ENCODE measurements at places on chromosomes 7 and 10.

DNA sequence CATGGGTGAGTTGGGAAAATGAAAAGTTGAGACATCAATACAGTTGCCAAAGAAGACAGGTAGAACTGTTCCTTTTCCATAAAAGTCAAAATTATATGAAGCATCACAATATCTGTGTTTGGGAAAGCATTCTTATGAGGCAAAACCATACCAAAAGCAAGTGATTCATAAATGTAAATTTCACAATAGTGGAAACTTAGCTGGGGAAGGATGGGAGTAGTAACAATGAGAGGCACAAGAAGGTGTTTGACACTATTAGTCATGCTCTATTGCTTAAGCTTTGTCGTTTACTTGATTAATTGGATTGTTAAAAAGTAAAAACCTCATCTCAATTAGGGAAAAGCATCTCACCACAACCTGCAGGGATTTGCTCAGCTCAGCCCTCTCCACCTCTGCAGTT is 240.2 kb downstream of the C7orf25 start:
- no peak for DNase-seq

DNA sequence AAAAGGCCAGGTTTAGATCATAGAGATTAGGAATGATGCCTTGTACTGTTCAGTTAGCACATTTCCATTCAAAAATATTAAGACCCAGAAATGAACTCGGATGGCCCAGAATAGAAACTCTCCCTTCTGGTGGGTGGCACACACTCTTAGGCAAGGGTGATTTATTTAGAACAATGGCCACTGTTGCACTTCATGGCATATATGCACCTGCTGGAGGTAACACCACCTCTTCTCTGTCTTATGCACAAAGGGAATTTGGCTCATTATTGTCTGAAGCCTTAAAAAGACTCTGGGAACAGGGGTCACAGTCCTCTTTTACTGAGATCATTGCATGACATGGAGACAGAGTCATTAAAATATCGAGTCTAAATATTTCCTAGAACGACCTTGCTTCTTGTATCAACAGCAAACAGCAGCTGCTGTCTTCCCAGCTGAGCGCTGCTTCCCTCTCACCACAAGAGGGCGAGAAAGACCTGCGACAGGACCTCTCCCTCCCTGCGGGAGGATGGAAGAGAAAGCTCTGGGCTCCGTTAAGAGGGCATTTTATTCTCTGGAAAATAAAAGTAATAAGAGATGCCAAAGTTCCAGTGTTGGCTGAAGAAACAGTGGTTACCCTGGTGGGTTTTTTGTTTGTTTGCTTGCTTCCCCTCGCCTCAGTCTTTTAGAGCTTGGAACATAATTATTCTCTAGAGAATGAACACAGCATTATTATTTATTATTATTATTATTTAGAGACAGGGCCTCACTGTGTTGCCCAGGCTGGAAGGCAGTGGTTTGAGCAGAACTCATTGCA is 13.5 kb upstream of the BAMBI start:
- DNase-seq = peak; percentile 85

DNA sequence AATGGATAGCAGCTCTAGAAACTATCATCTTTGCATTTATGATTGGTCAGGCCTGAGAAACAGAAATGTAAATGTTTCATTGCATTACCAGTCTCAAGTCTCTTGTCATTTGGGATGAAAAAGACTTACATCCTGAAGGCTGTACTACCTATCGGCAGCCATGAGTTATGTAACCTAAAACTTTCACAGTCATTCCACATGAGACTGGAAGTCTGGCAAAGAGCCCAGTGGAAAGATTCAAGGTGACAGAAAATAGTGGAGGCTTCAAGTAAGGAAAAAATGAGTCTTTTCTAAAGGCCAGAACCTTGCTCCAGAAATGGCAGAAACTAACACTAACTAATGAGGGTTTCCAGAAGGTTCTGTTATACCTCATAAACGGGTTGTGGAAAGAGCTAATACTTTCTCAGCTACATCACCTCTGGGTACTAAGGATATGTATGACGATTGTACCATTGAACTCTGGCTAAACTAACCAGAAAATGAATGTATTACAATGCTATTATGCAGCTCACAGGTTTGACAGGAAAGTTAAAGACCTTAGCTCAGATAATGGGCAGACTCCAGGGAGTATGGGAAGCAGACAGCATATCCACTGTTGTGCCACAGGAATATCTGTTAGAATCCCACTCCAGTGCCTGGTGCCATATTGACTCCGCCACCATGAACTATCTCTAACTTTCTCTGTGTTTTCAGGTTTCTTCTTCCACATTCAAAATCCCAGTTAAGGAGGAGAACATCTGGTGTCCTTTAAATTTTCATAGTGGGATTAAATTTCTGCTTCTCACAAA is 41.7 kb upstream of the DYNC1I1 start:
- DNase-seq = no peak

DNA sequence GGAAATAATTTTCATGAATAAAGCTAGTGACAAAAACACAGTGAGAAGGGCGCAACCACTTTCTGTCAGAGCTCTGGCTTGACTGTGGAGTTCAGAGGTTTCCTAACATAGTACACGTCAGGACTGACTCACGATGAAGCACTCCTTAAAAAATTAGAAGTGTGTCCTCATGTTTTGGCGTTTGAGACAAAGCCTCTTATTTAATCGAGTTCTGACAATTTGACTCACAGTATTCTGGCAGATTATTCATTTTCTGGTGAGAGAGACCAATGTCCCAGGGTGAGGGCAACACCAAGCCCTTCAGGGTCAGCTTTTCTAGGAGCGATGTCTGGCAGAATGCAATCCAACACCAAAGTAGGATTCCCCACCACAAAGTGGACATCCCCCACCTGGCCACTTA is 108.7 kb downstream of the DIP2C start:
- DNase-seq = no peak

- no peak for DNase-seq
Measured at GRCh38 chr10:43402880-43403452, 6.0 kb downstream of the HNRNPF start.

DNA sequence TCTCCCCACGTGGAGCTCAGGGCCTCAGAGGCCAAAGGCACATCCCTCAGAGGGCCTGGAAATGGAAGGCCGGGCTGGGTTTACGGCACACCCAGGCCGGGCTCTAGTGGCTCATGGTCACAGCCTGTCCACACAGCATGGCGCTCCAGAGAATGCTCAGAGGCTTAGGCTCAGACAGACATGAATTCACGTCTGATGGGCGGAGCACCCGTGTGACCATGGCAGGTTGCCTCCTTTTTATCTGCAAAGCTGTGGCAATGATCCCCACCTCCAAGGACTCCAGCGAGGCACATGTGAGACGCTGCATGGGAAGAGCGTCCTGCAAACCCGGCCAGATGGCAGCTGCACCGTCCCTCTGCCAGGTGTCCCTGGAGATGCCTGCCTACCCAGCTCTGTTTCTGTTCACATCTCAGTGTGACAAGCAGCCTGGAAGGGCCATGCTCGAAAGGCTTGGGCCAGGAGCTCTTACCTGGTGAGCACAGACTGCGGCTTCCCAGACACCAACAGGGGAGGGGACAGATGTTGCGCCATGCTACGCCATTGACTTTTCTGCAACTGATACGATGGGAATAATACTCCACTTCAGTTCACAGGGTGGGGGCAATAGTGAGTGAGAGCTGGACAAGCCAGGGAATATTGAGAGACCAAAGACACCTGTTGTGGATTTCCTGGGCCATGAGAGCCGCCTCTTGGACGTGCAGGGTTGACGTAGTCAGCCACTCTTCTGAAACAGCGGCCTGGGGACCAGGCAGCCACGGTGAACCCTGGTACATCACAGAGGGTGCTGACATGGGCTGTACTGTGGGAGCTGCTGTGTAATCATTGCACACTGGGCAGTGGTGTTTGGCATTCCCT is 34.4 kb upstream of the FAM20C start:
- DNase-seq = no peak

GRCh38 chr7:73437091-73437490 is 3.5 kb downstream of the FZD9 start:
- no peak for DNase-seq

DNA sequence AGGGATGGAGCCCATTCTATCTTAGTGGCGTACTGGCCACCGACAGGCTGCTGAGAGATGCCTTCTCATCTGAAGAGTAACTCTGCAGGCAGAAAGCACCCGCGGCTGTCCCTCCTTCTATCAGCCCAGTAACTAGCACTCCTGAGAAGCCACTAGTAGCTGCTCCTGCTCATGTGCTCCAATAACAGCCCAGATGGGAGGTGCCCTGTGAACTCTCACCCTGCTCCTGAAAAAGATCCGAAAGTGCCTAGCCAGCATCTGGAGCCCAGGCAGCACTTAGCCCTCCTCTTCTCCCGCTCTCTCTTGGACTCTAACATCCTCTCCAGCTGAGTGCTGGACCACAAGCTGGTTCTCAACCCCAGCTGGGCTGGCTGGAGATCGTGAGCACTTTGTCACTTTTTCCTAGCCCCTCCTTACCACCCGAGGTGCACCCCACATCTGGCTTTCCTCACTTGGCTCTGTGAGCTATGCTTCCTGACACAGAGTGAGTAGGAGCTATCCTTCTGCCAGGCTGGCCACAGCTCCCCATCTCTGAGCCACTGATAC is 239.2 kb downstream of the GRID1 start:
- DNase-seq = no peak

GRCh38 chr10:49662169-49662830 is 17.2 kb upstream of the C10orf53 start:
- no peak for DNase-seq

DNA sequence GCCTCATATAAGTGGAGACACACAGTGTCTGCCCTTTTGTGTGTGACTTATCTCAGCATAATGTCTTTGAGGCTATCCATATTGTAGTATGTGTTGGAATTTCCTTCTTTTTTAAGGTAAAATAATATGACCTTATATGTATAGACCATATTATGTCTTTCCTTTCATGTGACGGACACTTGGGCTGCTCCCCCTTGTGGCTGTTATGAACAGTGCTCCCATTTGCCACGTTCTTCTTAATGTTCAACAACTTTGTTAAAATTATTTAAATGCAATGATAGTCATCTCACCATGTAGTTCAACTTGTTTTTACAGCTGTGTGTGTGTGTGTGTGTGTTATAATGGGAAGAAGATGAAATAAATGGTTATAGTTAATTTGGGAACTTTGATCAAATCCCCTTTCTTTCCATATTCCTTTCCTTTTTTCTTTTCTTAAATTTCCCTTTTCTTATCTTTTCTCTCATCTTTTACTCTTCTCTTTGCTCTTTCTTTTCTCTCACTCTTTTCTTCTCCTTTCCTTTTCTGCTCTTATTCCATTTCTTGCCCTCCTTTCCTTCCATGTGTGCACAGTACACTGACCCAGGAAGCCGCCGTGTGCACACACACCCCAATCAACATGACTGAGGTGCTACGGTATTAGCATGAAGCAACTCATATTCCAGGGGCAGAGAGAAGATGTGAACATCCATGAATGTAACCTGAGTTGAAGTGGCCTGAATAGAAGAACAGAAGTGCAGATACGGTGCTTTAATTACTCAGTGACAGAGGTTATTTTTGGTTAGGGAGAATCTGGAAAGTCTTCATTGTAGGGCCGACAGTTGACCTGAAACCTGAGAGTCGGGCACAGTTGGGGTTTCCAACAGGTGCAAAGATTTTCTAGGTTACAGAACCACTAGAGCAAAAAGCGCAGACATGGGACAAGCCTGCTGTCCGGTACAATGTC is 596.6 kb downstream of the SDK1 start:
- no peak for DNase-seq

GRCh38 chr7:95899919-95900513 is 127.7 kb downstream of the DYNC1I1 start:
- DNase-seq = no peak

DNA sequence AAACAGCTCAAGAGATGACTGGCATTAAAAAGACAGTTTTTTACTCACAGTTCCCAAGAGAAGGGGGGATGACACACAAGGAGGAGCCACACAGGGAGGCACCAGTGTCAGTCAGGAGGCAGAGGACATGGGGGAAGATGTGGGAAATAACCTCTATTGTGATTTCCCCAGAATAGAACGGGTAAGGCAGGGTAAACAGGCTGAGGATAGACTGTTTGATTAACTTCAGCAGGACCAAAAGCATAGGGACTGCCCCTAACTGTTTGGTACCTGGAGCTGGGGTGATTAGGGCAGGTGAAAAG is 60.7 kb downstream of the RAPGEF5 start:
- no peak for DNase-seq

DNA sequence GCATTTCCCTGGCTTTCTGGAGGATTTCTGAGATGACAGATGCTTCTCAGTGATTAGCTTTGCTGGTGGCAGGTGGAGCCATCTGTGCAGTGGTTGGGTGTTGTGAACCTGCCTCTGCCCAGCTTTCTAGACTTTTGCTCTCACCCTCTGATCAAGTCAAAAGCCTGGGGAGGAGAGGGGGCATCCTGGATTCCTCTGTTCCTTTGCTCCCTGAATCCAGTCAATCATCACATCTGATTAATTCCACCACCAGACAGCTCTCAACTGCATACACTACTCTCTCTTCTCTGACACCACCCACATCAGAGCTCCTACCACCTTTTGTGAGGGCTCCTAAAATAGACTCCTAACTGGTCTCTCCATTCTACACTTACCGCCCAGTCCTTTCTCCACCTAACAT is 283.5 kb downstream of the WDR11 start:
- no peak for DNase-seq

DNA sequence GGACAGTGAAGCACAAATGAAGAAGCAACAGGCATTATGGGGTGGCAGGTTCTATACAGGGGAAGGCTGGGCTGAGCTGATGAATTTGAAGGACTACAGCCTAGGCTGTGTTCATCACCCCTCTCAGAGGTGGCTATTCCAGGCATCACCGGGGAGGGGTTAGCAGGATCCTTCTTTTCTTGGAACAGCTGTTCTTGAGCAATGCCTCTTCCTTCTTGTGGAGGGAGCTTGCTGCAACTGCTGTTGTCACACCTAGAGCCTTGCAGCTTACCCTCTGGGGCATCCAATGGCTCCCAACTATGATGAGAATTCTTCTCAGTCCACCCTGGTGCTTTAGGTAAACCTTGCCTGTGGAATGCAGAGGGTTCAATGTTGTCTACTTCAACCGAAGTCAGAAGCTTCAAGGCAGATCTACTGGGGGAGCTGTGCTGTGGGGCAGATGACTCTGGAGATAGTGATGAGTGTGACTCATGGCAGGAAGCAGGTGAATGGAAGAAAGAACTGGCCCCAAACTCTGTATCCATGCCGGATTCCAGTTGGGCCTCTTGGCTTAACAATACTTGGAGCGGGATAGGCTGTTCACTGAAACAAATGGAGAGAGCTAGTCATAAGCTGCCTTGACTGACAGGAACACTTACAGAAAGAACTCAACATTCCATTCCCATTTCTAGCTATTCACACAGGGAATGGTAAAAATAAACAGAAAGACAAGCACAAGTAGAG is 21.5 kb upstream of the PPP3CB start:
- DNase-seq = no peak

DNA sequence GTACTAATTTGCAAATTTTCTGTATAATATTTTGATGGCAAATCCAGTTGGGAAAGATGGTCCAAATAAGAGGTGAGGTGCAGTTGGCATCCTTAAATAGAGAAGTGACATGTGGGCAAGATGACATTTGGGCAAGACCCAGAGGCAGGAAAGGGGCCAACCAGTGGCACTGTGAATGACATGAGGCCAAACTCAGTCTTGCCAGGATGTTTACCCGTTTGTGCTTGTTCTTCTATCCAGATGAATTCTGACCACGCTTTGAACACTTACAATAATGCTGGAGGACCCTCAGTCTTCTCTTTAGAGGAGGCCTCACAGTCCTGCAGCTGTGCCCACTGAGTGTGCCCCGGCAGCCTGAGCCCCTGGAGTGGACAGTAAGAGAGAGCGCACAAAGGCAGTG is 45.1 kb downstream of the KCNMA1 start:
- DNase-seq = no peak

GRCh38 chr10:118914629-118915028 is 114.9 kb upstream of the NANOS1 start:
- no peak for DNase-seq

Data from right forelimb (tissue), 1 donor.